ENCODE measurements at places on chromosomes 13 and 19.

DNA sequence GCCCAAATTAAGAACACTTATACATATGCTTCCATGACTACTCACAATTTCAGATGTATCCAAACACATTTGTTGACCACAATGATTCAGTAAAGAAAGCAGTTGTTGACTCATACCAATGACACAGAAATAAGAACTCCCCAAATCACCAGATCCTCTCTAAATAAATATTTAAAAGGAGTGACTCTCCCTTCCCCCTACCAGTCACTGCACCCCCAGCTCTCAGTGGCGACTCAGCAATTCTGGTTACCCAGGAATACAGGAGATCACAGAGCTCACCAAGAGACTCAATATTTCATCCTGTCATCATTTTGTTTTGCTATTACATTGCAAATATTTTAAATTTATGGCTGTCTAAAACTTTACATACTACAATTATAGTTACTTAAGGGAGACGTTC is 131.5 kb downstream of the RGCC start:
- peak; percentile 75 for DNase-seq

- DNase-seq: no peak
Observed at GRCh38 chr19:2517881-2518601, 42.1 kb downstream of the GADD45B start.

DNA sequence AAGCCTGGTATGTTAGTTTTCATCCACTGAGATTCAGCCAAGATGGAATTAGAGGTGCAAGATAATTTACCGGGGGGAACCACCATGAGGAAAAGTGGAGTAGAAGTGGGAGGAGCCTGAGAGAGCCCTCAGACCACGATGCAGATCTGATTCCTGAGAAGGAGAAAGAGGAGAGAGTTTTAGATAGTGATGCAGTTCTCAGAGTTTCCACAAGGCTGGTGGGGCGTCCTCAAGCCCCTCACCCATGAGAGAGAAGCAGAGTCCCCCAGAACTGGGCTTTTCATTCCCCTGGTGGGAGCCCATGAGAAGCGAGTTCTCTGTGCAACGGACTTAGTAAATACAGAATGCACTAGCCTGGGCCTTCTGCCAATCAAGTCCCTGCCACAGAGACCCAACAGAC is 18.1 kb downstream of the CEACAM5 start:
- DNase-seq: no peak

GRCh38 chr19:14550201-14550754 is 20.9 kb downstream of the TECR start:
- no peak for DNase-seq

DNA sequence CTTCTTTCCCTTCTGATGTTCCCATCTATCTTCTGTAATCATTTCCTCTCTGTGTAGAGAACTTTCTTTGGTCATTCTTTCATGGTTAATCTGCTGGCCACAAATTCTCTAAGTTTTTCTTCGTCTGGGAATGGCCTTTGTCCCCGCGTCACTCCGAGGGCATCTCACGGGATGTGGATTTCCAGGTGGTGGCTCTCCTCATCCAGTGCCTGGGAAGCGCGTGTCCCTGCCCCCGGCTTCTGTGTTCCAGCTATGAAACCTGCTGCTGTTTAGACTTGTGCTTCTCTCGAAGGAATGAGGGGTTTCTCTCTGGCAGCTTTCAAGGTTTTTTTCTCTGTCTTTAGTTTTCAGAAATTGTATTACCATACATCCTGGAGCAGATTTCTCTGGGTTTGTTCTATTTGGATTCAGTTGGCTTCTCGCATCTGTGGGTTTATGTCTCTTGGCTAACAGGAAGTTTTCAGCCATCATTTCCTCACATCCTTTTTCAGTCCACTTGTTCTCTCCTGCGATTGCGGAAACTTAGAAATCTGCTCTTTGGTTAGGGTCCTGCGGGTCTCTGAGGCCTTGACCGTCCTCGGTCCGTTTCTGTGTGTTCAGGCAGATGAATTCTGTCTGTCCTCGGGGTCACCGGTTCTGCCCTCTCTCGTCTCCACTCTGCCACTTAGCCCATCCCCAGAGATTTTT is 36.9 kb upstream of the DCUN1D2 start:
- DNase-seq: no peak

DNA sequence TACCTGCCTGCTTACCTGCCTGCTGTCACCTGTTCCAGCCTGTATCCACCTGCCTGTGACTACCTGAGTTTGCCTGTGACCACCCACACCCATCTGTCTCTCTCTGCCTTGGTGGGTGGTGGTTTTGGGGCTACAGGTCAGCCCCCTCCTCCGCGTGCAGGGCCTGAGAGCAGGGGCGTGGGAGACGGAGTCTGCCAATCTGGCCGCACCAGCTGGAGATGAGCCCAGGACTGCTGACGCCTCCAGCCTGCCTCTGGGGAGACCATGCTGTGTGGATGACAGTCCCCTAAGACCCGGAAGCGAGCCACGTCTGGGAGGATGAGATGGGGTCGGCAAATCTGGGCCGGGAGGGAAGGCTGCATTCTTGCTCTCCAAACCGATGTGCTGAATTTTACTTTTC is 15.9 kb upstream of the KCTD15 start:
- DNase-seq: no peak

Measured in activated CD4-positive, alpha-beta memory T cell treated with anti-CD3 and anti-CD28 coated beads for 36 hours (primary cell).